Activated T-cell treated with anti-CD3 and anti-CD28 coated beads, Interleukin-2, amount 50 U/mL, for 1 hour (primary cell): ENCODE measurements at places on chromosomes 4 and X.

DNA sequence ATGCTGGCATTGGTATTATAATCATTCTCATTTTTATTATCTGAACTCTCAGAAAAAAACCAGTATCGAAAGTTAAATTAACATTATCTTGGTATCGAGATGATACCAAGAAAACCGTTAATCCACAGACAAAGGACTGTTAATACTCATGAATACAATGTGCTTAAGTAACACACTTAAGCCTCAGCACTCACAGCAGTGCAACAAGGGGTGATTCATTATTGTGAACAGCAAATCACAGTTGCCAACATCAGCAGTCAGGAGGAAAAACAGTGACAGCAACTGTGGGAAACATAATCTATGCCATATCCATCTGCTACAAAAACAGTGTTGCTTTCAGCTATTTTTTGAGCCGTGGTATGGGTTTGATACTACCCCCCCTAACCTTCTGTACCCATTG lies 210.9 kb upstream of the ATOH1 start:
- no peak for DNase-seq

DNA sequence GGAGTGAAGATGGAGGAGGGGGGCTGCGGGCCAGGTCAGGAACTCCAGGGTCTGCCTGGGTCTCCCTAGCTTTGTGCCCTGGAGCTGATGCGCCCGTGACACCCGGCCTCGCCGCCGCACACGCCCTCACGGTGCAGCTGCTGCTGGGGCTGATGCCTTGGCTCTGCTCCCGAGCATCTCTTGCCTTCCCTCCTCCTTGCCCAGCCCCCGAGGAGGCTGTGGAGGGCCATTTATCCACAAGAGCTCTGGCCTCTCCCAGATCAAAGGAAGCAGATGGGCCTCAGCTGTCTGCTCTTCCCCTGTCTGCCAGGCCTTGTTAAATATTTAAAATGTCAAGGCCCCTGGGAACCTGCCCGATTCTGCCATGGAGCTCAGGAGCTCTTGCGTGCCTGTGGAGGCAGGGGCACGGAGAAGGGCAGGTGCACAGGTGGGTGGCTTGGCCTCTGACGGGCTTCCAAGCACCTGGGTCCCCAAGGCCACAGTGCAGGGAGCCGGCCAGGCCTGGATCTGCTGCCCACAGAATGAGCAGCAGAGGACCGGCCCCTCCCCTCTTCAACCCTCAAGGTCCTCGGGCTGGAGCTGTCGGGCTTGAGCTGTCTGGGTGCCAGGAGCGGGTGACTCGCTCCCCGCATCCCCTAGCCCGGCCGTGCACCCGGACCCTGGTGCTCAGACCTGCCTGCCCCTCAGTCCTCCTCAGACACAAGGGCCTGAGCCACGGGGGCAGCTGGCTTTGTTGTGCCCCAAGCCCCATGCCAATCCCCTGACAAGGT lies 20.3 kb downstream of the ATP2B3 start:
- no peak for DNase-seq

DNA sequence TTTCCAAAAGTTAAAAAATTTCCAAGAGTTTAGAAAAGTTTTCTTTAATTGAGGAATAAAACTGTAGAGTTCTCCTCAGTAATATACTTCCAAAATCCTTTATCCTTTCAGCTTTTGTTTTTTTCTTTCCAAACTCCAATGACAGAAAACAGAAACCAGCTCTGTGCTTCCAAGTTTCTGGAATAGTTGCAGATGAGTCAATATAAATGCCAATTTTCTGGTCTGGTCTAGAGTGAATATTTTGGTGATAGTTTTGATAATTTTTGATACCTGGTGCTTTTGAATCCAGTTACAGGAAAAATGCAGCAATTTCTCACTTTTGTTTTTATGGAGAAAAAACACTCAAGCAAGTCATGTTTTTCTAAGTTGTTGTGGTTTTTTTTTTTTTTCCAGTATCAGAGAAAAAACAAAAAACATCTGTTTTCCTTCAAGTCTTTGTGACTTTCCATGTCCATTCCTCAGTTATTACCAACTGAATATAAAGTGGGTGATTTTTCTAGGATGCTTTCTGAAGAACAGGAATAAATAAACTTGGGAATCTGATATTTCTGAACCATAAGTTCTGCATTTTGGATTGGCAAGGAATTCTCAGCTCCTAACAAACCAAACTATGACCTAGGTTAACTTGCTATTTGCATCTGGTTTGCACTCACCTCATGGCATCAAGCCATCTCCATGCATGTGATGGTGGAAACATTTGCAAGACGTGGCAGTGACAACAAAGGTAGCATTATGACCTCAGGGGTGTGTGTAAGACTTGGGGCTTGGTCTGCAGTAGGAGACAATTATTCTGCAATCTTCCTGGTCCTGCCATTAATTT lies 139.1 kb downstream of the VEGFC start:
- no peak for DNase-seq

- DNase-seq: no peak
These were observed 3.9 kb upstream of the ARHGEF38 start for GRCh38 chr4:105548483-105548882.

- DNase-seq: no peak
These were observed 59.0 kb downstream of the THOC2 start for GRCh38 chrX:123673813-123674212.

DNA sequence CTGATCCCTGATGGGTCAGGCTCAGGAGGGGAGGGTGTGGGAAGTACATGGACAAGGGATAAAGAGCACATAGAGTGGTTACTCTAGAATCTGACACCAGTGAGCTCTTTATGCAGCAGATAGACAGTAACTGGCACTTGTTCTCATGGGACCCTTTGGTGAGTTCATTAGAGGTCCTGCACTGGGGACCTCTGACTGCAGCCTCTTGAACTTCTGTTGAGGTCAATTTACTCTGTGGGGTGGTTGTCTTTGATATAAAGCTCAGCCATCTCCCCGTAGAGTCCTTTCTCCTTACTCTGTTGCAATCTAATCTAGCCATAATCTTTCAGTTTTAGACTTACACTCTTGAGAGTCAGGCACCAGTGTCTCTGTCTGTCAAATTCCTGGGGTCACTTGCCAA lies 222.4 kb downstream of the GPAT3 start:
- DNase-seq: no peak

- DNase-seq: no peak
These were observed 2.3 kb downstream of the ATP5ME start for GRCh38 chr4:671769-672168.

GRCh38 chrX:84907324-84907968 lies 96.2 kb upstream of the APOOL start:
- DNase-seq: no peak

DNA sequence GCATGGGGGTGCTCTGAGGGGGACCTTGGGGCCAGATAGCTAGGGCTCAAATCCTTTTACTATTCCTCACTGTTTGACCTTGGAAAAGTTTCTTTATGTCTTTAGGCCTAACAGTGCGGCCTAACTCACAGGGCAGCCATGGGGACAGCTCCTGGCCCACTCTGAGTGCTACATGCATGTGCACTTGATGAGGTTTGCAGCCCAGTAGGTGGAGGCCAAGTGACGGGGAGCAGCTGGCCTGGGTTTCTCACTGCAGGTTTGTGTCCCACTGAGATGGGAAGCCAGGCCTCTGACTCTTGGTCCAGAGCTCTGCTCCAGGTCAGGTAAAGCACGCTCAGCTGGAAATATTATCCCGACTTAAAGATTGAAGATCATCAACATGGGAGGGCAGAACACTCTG lies 102.8 kb downstream of the SLC2A9 start:
- DNase-seq: no peak

GRCh38 chr4:3034231-3034630 lies 40.1 kb downstream of the HTT-AS start:
- DNase-seq: no peak

GRCh38 chrX:80876877-80877276 lies 67.2 kb upstream of the BRWD3 start:
- no peak for DNase-seq

DNA sequence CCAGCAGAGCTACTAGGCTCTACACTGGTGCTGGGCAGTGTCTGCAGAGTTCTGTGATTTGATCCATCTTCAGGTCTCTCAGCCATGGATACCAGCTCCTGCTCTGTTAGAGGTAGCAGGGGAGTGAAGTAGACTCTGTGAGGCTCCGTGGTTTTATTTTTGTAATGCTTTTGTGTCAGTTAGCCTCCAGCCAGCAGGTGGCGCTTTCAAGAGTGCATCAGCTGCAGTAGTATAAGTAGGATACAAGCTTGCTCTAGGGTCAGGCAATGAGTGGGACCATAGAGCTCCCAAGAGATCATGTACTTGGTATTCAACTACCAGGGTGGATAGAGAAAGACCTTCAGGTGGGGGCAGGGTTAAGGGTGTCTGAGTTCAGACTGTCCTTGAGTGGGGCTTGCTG lies 362.5 kb upstream of the TRAM1L1 start:
- no peak for DNase-seq

DNA sequence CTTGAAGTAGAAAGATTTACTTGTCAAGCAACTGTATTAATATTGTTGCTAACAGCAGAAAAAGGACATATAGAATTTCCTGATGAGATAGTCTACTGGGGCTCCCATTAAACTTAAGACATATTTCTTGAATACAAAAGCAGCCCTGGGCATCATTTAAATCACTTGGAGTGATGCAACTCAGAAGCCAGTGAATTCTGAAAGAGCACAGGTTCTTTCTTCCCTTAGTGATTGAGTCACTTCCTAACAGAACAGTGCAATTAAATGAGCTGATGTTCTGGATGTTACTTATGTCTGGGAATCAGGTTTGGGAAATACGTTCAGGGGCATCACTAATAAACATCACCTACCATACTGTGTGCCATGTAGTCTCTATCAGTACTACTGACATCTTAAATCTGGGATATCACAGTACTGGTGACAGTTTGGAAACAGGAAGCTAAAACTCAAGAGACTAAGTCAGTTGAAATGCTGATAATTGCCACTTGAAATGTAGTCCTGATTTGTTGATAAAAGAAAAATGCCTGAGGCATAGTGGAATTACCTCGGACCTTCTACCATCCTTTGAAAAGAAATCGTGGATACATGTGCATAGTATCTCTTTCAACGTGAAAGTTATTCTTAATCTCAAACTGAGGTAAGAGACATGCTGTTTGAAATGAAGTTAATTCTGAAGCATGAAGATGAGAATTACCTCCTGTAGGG lies 249.2 kb upstream of the GPRIN3 start:
- no peak for DNase-seq

DNA sequence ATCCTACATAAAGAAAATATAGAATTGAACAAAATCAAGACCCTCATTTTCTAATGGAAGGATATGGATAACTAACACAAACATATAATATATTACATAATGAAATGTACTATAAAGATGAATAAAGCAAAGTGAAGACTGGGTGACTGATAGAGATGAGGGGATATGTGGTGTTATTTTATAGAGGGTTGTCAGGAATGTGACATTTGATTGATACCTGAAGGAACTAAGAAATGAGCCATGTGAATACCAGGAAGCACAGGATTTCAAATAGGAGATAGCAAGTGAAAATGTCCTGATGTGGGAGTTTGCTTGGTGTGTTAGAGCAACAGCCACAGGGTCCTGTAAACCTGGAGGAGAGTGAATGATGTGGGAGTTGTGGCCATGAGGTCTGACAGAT lies 40.1 kb upstream of the GNPDA2 start:
- DNase-seq: no peak

DNA sequence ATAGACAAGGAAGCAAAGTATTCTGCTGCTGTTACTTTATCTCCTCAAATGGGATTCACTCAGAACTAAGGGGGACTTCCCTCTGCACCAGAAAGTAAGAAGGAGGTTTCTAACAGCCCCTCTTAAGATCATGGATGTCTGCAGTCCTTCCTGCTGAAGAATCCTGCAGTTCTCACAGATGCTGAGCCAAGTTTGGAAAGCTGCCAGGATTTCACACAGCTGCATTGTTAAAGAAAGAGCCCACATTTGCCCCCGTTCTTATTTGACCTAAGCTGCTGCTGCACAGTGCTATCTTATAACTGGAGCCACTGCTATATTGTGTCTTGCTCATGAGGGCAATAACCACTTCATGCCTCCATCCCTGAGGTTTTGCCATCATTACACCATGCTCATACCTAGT lies 81.1 kb downstream of the FAAH2 start:
- no peak for DNase-seq

GRCh38 chrX:46750889-46751288 lies 8.0 kb downstream of the SLC9A7 start:
- DNase-seq: no peak

GRCh38 chr4:28702571-28702970 lies 1841.9 kb downstream of the STIM2 start:
- DNase-seq: no peak

- no peak for DNase-seq
These were observed 13.4 kb downstream of the PDE5A start for GRCh38 chr4:119615068-119615719.

GRCh38 chrX:39528161-39528916 lies 569.4 kb downstream of the BCOR start:
- DNase-seq: no peak

DNA sequence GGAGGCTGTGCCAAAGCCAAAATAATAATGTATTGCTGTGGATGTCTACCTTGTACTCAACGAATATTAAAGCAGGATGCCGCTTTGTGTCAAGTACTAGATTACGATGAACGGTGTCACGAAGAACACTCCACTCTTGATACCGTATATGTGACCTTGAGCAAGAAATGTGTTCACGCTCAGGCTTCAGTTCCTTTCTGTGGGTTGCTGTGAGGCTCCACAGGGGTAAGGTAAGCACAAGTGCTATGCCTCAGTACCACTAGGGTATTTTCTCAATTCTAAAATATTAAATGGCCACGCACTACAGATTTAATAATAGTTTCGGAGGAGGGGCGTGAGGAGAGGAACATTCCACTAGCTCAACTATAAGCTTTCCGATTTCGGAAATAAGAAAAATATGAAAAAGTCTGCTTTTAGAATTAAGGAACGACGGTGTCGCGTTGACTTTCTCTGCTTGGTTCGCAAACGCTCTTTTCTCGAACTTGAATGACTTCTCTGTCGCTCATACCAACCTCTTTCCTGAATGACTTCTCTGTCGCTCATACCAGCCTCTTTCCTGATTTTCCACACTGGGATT lies 607 bp upstream of the SCOC start:
- DNase-seq: peak; percentile 20

GRCh38 chr4:39541987-39542610 lies 14.9 kb upstream of the UGDH start:
- DNase-seq: no peak

- no peak for DNase-seq
These were observed 44.6 kb downstream of the ARHGEF9 start for GRCh38 chrX:63740382-63740781.

GRCh38 chr4:4320528-4320927 lies 30.5 kb downstream of the ZBTB49 start:
- no peak for DNase-seq

DNA sequence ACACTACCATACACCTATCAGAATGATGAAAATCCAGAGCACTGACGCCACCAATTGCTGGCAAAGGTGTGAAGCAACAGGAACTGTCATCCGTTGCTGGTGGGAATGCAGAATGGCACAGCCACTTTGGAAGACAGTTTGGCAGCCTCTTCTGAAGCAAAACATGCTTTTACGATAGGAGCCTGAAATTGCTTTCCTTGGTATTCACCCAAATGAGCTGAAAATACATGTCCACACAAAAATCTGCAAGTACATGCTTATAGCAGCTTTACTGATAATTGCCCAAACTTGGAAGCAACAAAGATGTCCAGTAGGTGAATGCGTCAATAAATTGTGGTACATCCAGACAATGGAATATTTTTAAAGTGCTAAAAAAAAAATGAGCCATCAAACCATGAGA lies 322.8 kb upstream of the FAT1 start:
- DNase-seq: no peak

GRCh38 chrX:153969125-153969903 lies 2.3 kb downstream of the HCFC1 start:
- DNase-seq: no peak
